GM13977 (cell line): ENCODE measurements at places on chromosomes 12 and 14.

DNA sequence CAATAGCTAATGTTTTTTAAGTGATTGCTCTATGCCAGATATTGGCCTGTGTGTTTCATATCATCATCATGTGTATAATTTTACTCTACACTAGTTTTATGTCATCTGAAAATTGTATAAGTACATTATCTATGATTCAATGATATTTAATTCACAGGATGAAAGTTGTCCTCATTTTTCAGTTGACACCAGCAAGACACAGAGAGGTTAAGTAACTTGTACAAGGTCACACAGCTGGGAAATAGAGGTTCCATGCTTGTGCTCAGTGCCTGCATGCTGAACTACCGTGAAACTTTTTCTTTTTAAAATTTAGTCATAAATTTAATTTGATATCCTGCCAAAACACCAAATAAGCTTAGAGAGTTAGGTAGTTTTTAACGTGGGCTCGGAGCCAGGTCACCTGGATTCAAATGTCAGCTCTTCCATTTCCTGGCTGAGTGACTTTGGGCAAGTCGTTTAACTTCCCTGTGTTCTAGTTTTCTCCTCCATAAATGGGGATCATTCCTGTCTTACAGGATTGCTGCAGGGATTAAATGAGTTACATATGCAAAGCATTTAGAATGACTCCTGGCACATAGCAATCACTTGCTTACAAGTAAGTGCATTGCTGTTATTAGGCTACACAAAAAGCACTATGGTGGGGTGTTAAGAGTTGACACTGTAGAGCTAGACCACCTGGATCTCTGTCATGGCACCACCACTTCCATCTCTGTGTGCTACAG lies 183.9 kb downstream of the ETV6 start:
- DNase-seq: no peak

- DNase-seq: peak; percentile 79
These were observed at the start of gene RAB15 for GRCh38 chr14:64971943-64972791. TSS of gene RAB15 (minus strand) at chr14:64972336. CDS start at chr14:64972076, 260 bp downstream.

- DNase-seq: no peak
These were observed 71.7 kb downstream of the FAR2 start for GRCh38 chr12:29220632-29221336.

DNA sequence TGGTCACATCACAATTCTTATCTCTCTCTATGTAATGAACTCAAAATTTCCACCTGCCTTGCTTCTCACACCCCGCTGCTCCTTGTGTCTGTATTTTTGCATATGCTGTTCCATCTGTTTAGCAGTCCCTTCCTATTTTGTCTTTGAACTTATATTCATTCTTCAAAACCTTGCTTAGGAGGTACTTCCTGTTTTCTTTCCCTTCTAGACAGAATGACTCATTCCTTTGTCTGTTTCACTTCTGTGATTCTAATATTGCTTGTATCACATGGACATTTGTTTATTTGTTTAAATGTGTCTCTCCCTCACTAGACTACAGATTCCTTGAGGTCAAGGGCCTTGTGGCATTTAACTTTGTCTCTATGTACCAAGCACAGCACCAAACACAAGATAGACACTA lies 424.2 kb downstream of the ETNK1 start:
- no peak for DNase-seq

DNA sequence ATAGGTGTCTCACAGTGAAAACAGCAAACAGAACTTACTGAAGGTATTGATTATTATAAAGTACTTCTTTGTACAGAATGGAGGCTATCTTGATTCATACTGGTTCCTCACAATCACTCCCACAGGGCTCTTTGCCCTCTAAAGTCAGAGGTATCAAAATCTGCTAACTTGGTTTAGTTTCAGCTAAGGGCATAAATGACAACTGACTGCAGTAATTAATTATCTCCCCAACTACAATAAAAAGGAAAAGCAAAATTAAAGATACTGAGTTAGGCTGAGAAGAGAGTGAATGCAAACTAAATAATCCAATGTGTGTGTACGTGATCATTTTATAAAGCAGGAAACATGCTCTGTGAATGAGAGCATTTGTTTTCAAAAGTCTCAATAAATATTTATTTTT lies 338.7 kb downstream of the ACSS3 start:
- DNase-seq: no peak

GRCh38 chr12:128856791-128857078 lies 3.5 kb downstream of the GLT1D1 start:
- DNase-seq: no peak

DNA sequence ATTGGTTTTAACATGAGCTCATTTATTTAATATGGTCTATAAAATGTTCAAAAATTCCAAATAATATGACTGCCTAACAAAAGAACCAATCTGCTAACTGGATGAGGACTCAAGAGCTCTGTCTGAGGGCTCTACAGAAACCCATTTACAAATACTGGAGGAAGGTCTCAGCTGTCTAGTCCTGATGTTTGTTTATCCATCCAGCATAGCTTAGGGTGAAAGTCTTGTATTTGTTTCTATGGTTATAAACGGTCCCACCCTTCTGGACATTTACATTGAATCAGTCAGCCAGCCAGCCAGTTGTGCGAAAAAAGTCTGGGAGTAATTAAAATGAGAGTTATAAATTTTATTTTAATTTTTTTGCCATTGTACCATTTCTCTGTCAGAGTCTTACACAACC lies 220.7 kb downstream of the BMP4 start:
- no peak for DNase-seq

- no peak for DNase-seq
These were observed 12.7 kb downstream of the LTBP2 start for GRCh38 chr14:74599321-74599761.

- DNase-seq: no peak
These were observed 1196.5 kb downstream of the GALC start for GRCh38 chr14:86796221-86797074.

DNA sequence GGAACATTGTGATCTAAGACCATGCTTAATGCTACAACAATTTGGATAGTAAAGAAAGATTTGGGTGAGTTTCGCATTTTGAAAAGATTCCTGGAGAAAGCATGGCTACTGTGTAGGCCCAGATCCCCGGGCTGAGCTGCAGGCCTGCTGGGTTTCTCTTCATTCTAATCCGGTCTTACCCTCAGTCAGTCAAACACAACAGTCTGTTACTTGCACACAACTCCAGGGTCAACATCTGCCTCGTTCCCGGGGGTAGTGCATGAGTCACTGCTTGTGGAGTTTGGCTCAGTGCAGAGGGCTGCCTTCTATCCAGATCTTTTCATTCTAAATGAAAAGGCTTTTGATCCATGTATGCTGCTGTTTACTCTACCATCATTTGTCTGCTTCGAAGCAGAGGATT lies 60.4 kb upstream of the SEL1L start:
- no peak for DNase-seq

DNA sequence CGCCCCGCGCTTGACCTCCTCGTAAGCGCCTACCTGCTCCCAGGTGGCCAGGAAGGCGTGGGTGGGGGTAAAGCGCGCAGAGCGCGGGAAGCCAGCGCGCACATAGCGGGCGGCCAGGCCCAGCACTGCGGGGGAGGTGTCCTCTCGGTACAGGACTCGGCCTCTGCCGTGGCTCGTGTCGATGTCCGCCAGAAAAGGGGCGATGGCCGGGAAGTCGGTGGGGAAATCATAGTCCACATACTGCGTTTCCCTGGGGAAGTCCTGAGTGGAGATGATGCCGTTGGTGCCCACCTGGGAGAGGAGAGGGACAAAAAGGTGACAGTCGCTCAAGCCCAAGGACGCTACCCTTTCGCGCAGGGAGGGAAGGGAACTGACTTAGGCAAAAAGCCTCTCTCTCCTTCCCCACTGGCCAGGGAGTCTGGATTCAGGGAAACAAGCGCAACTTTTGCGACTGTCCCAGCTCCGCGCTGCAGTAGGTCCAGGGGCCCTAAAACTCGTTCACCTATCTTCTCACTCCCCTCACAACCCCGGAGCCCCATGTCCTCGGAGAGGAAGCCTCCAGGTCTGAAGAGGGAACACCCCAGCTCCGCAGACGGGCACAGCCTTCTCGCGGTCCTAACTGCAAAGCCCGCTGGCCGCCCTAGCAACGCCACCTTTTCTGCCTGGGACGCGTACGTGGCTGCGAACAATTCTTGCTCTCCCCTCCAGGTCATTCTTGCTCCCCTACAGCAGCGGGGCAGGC lies 815 bp downstream of the NID2 start:
- peak; percentile 56 for DNase-seq

DNA sequence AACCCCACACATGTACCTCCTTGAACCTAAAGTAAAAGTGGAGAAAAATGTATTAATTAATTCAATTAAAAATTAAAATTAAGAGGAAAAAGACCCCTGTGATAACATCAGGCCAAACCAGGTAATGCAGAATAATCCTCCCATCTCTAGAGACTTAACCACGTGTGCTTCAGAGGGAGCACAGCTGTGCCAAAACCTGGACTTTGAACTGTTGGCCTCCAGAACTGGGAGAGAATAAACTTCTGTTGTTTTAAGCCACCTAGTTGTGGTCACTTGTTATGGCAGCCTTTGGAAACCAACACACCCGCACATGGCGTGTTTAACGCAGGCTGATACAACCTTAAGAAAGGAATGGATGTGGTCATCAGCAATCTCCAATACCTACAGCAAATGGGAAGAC lies 23.8 kb downstream of the OAS2 start:
- DNase-seq: no peak

DNA sequence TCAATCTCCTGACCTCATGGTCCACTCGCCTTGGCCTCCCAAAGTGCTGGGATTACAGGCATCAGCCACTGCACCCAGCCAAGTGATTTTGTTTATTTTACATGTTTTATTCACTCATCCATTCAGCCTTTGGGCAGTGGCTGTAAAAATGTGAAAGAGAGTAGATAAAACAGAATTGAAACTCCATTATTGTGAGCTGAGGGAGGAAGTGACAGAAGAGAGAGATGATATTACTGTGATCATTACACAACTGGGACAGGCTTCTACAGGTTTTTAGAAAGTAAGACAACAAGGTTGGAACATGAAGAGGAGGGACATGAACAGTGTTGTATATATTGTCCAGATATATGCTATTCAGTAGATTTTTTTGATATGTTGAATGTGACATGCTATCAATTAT lies 25.0 kb downstream of the CREBL2 start:
- peak; percentile 70 for DNase-seq

GRCh38 chr12:79686171-79686570 lies 4.6 kb downstream of the PAWR start:
- no peak for DNase-seq

DNA sequence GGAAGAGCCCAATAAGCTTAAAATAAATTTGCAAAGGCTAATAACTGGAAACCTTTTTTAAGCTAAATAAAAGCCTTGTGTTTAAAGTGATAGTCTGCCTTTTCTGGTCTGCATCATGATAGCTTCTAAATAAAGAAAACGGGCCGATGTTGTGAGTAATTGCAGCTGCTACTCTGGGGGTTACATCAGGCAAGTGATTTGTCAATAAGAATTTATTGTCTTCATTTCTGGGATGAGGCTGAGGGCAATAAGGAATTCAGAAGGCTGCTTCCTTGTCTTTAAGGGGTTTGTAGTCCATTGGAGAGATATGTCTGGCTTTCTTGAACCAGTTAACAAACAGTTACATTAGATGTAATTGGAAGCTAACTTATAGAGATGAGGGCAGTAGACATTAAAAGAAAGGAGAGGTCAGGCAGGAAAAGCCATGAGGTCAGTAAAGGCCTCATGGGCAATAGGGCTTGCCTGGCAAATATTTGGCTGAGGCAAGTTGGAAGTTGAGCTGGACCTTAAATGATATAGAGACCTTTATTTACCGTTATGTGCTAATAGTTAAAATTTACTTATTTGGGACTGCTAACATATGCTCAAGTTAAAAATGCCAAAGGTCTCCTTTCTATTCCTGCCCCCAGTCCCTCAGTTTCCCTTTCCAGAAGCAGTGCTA lies 85.0 kb downstream of the CRADD start:
- DNase-seq: no peak

GRCh38 chr12:104207416-104208205 lies 8.0 kb upstream of the TXNRD1 start:
- no peak for DNase-seq

DNA sequence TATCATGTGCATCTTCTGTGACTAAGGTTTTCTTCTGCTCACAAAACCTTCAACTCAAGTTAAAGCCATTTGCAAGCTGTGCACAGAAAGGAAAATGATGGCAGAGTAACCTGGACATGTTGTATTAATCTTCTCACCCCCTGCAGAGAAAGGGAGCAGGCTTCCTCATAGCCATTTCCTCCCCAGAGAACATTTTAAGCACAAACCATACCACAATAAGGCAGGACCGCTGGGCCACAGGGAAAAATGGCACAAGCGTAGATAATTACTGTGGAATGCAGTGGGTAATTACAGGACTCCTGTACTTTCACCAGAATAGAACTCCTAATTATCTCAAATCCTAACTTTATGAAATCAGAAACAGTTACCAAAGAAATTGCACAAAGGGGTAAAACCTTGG lies 215.7 kb downstream of the KIF21A start:
- DNase-seq: no peak

GRCh38 chr14:47846008-47846407 lies 170.6 kb upstream of the MDGA2 start:
- DNase-seq: no peak

- DNase-seq: no peak
These were observed 69.2 kb upstream of the ETV6 start for GRCh38 chr12:11580125-11580751.

DNA sequence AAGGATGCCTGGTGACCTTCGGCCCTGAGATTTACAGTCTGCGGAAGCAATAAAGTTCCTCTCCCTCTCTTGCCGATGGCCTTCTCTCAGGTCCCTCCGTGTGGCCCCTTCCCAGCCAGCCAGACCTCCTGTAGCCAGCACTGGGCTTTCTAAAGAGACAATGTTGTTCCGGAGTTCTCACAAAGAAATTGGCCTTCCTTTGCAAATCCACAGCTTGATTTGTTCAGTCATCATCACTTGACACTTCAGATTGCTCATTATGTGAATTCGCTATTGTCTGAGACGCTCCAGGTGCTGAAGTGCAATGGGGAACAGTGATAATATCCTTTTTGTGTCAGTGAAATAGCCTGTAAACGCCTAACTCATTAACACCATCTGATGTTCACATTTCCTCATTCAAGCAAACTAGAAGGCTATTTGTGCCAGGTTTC lies 43.7 kb upstream of the GPHB5 start:
- no peak for DNase-seq

- DNase-seq: no peak
These were observed 51.3 kb downstream of the SSPN start for GRCh38 chr12:26246483-26247164.

DNA sequence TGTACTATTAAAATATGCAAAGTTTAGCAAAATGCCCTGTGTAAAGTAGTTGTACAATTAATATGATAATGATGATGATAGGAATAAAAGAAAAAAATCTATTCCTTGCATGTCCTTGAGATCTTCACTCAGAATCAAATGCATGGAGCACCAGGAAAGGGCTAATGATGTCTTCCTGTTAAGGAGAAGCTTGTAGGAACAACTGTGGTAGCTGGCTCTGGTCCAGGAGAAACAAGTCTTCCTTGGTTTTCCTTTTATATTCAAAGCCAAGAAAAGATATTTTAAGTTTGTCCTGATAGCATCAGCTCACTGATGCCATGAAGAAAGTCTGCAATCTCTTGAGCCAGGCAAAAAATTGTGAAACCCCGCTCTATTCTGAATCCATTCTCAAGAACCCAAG lies 138.9 kb downstream of the PIK3C2G start:
- DNase-seq: no peak
